ENCODE measurements at places on chromosomes 4 and X.
A peak's percentile ranks its signal among the peaks of the same experiment; 100 is the strongest.

- no peak overlapping the region for H3K27ac ChIP-seq
- no peaks in the 10 kb centered on the region for H3K36me3 ChIP-seq
- H3K27me3 ChIP-seq, result no peaks in the 10 kb centered on the region
- DNase-seq, result no peak
Measured at GRCh38 chr4:65508168-65508567, 162.1 kb downstream of the EPHA5 start.

DNA sequence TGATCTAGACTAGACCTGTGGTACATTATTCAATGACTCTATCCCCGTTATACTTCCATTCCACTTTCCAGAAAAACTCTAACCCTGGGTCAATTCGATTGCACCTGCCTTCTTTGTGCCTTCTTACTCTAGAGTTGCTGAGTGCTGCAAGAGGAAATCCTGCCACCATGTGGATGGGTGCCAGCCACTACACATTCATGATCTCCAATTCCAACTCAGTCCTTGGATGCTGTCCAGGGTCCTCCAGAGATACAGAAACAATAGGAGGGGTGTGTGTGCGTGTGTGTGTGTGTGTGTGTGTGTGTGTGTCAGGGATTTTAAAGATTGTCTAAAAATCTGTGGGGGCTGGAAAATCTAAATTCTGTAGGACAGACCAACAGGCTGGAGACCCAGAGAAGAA is 42.9 kb upstream of the INTS6L start:
- no peaks in the 10 kb centered on the region for H3K4me1 ChIP-seq
- H3K27ac ChIP-seq, result no peak overlapping the region
- H3K27me3 ChIP-seq, result no peaks in the 10 kb centered on the region
- H3K4me3 ChIP-seq, result no peak overlapping the region
- H3K36me3 ChIP-seq, result no peaks in the 10 kb centered on the region
- DNase-seq, result peak; percentile 63

DNA sequence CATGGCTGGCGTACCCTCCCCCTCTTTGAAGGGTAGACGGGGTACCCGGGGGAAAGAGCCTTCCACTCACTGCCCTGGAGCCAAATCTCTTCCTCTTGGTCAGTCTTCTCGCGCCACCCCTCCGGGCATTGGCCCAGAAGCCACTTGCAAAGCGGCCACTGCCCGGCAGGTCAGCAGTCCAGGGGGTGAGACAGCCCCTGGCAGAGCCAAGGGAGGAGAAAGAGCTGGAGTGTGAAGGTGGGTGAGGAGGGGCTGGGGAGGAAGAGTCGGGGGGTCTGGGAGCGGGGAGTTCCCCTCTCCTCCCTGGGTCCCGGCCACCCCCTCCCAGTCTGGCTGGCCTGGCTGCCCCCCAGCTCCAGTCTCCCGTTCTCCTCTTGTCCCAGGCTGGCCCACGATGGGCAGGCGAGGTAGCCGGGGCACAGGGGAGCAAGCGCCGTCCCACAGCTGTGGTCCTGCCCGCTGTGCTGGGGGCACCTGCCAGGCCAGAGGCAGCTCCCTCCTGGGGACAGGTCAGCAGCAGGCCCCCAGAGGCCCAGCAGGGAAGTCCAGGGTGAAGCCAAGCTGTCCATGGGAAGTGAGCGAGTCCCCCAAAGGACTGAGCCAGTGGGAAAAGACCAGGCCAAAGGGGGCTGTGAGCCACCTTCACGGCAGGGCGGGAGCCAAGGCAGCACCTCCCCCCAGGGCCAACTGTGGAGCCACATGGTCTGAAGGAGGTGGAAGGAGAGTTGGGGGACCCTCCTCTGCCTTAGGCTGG is 21.6 kb upstream of the DUSP9 start:
- no peaks in the 10 kb centered on the region for H3K36me3 ChIP-seq
- H3K27me3 ChIP-seq, result no peaks in the 10 kb centered on the region
- no peak overlapping the region for H3K27ac ChIP-seq
- DNase-seq, result no peak

DNA sequence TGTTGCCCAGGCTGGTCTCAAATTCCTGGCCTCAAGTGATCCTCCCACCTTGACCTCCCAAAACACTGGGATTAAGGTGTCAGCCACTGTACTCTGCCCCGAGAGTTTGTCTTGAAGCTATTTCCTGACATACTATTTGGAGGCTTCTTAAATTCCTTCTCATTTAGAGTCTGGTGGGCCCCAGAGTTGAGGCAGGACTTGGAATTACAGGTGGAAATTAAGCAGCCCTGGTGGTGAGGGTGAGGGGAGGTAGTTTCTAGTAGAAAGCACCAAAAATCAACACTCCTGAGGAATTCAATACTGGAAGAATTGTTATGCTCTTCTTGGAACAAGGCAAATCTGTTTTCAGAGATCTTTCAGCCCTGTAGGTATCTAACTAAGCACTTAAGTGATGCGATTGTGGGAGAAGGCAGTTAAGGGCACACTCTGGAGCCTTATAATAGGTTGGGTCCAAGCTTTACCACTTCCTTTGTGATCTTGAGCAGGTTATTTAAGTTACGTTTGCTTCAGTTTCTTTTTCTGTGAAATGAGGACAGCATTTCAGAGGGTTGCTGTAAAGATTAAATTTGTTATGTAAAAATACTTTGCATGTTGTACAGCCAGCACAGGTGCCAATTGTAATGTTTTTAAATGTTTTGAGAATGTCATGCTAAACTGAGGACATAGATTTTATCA is 200.7 kb downstream of the SOWAHB start:
- peaks cover 36% of the 10 kb centered on the region for H3K27me3 ChIP-seq
- no peak for DNase-seq
- H3K4me1 ChIP-seq, result no peaks in the 10 kb centered on the region
- H3K27ac ChIP-seq, result no peak overlapping the region
- H3K4me3 ChIP-seq, result no peak overlapping the region

DNA sequence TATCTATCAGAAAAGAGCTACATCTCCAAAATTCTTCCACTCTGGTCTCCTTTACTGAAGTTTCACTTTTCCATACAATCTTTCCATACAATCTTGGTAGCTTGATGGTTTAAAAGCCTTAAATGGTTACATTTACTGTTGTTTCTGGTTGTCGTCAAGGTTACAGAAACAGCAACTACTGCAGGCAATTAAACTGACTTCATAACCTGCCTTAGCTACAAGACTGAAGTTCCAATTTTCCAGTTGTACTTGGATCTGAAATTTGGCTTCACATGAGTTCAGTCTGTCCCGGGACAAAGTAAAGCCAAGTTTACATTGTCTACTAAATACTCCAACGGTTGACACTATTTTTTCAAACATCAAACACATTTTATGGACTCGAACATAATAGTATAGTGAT is 326.4 kb downstream of the ANKRD50 start:
- no peaks in the 10 kb centered on the region for H3K27me3 ChIP-seq
- H3K36me3 ChIP-seq, result no peaks in the 10 kb centered on the region
- H3K4me3 ChIP-seq, result no peak overlapping the region
- DNase-seq, result no peak
- H3K4me1 ChIP-seq, result no peaks in the 10 kb centered on the region

GRCh38 chrX:10233696-10234095 is 76.9 kb downstream of the CLCN4 start:
- H3K27ac ChIP-seq, result no peak overlapping the region
- DNase-seq, result no peak
- H3K4me3 ChIP-seq, result no peak overlapping the region
- no peaks in the 10 kb centered on the region for H3K27me3 ChIP-seq
- no peaks in the 10 kb centered on the region for H3K36me3 ChIP-seq

DNA sequence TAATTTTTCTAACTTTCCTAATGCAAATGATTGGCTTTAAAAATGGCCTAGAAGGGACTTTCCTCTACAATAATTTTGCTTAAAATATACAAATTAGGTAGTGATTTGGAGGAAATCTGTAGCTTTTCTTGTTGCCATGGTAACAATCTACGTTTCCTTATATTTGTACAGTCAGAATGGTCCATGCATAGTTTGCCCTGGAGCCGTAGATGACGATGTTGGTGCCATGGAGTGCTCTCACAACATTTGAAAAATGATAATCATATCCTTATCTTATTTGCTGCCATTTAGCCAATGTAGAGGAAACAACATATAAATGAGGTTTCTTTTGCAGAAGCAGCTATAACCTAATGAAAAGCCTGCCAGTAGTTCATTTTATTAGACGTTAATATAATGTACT is 89.0 kb upstream of the NMU start:
- no peaks in the 10 kb centered on the region for H3K4me1 ChIP-seq
- no peaks in the 10 kb centered on the region for H3K36me3 ChIP-seq
- no peak overlapping the region for H3K27ac ChIP-seq
- H3K27me3 ChIP-seq, result peaks cover 3% of the 10 kb centered on the region
- no peak for DNase-seq

GRCh38 chrX:49958727-49959485 is 36.5 kb downstream of the CLCN5 start:
- H3K36me3 ChIP-seq, result no peaks in the 10 kb centered on the region
- H3K4me1 ChIP-seq, result no peaks in the 10 kb centered on the region
- no peak overlapping the region for H3K4me3 ChIP-seq
- H3K27ac ChIP-seq, result no peak overlapping the region
- H3K27me3 ChIP-seq, result no peaks in the 10 kb centered on the region

- H3K36me3 ChIP-seq, result no peaks in the 10 kb centered on the region
- no peak overlapping the region for H3K4me3 ChIP-seq
- no peak overlapping the region for H3K27ac ChIP-seq
Measured at GRCh38 chr4:94722748-94723147, 35.0 kb upstream of the BMPR1B start.

DNA sequence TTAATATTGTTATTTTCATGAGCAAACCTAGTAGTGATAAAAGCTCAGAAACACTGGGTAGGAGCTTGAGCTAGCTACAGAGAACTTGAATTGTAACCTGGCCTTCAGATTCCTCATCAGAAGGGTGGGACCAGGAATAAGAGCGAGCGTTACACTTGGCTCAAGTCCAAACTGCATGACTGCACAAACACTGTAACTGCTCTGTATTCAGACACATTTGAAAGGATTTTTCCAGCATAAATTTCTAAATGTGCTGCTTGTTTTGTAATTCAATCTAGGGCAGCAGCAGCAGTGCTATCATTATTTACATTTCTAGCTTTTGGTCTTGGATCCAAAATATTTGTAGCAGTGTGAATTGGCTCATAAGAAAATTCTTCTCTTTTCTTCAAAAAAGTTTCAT is 133.0 kb upstream of the TMLHE start:
- no peaks in the 10 kb centered on the region for H3K4me1 ChIP-seq
- H3K27ac ChIP-seq, result no peak overlapping the region
- peaks cover 1% of the 10 kb centered on the region for H3K36me3 ChIP-seq
- no peaks in the 10 kb centered on the region for H3K27me3 ChIP-seq
- DNase-seq, result no peak

DNA sequence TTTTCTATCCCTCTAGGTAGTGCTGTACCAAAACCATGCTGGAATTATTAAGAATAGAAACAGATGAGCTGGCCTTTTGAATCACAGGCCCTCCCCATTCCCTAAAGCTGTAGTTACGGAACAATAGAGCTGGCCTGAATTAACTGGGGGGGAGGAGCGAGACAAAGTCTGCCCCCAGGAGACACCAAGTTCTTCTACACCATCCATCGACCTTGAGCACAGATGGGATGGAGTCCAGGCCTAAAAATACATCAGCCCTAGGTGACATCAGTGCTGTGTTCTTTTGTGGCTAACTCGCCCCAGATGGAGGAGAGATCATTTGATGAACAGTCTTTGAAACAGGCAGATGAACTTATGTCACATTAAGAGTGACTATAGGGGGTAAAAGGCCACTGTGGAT is 49.6 kb downstream of the LHFPL1 start:
- H3K4me1 ChIP-seq, result peaks cover 3% of the 10 kb centered on the region
- no peak for DNase-seq
- H3K27ac ChIP-seq, result no peak overlapping the region
- H3K36me3 ChIP-seq, result peaks cover 1% of the 10 kb centered on the region
- no peaks in the 10 kb centered on the region for H3K27me3 ChIP-seq

DNA sequence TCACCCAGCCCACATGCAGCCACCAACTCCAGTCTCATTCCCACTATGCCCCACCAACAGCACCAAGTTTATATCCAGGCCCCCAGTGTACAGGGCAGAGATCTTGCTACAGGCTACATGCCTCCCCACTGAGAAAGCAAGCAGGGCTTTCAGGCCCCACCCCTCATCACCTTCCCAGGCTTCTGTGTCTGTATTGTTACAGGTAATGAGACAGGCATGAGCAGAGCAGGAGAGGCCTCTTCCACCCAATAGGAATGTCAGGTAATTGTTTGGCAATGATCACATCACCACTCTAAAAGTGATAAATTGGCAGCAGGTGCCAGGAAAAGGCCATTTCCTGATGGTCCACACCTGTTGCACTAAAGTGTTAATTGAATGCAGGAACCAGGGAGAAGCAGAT is 102.5 kb downstream of the ZNF518B start:
- H3K4me3 ChIP-seq, result no peak overlapping the region
- no peaks in the 10 kb centered on the region for H3K4me1 ChIP-seq
- H3K36me3 ChIP-seq, result no peaks in the 10 kb centered on the region
- DNase-seq, result no peak

- peaks cover 18% of the 10 kb centered on the region for H3K4me1 ChIP-seq
- DNase-seq, result no peak
- H3K27ac ChIP-seq, result no peak overlapping the region
- H3K4me3 ChIP-seq, result no peak overlapping the region
- H3K36me3 ChIP-seq, result peaks cover 8% of the 10 kb centered on the region
- H3K27me3 ChIP-seq, result no peaks in the 10 kb centered on the region
Measured at GRCh38 chr4:102497986-102498385, 3.2 kb upstream of the NFKB1 start.

DNA sequence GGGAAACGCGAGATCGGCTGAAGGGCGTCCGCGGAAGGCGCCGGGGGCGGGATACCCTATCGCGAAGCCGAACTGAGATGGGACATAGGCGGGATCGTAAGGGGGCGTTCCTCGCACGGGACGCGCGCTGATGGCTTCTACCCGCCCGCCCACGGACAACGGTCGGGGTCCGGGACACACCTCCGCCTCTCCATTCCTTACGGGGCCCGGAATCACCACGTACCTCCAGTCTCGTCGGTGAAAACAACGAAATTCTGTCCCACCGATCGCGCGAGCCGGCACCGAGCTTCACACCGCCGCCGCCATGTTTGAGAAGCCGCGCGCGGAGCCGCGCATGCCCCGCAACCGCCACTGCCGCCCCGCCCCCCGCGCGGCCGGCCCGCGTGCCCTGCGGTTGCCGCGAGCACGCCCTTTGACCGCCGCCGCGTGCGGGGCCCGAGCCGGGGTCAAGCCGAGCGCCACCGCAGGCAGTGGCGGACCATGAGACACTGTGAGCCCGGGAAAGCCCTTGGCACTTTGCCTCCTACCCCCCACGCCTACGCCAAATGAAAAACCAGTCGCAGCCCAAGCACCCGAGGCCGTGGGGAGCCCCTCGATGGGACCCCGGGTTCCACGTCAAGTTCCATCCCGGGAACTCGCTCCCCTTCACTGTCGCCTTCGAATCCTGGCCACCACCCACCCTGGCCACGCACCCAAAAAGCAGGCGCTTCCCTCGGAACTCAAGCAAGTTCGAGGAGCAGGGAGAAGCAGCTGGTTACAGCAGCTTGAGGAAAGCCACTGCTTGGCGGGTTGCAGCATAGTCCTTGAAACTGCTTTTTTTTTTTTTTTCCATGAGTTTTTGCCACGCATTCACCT is at the start of gene SCML2:
Gene SCML2, minus strand, starts transcription at position 320 of the 855 bp plus-strand sequence. CDS start 20,617 bp downstream, outside the sequence.
- no peak within 1 kb of the TSS for H3K27ac ChIP-seq
- peaks cover 6% of the 10 kb centered on the region for H3K4me1 ChIP-seq
- H3K4me3 ChIP-seq, result peak within 1 kb of the TSS; percentile 72
- H3K27me3 ChIP-seq, result peaks cover 15% of the 10 kb centered on the region

- no peak for DNase-seq
- H3K4me3 ChIP-seq, result no peak within 1 kb of the TSS
- H3K4me1 ChIP-seq, result no peaks in the 10 kb centered on the region
Measured at GRCh38 chr4:158521484-158522088, at the start of gene RXFP1. Gene RXFP1 (plus strand): TSS chr4:158521882. CDS start chr4:158521977, 95 bp downstream.
